ENCODE measurements at places on chromosomes 6 and 20.

- DNase-seq = no peak
Measured at GRCh38 chr6:6699741-6700367, 111.3 kb downstream of the LY86 start.

GRCh38 chr6:130027948-130028347 is 9.6 kb downstream of the L3MBTL3 start:
- DNase-seq = no peak

GRCh38 chr20:21436205-21436604 is 38.9 kb upstream of the NKX2-4 start:
- DNase-seq = no peak

DNA sequence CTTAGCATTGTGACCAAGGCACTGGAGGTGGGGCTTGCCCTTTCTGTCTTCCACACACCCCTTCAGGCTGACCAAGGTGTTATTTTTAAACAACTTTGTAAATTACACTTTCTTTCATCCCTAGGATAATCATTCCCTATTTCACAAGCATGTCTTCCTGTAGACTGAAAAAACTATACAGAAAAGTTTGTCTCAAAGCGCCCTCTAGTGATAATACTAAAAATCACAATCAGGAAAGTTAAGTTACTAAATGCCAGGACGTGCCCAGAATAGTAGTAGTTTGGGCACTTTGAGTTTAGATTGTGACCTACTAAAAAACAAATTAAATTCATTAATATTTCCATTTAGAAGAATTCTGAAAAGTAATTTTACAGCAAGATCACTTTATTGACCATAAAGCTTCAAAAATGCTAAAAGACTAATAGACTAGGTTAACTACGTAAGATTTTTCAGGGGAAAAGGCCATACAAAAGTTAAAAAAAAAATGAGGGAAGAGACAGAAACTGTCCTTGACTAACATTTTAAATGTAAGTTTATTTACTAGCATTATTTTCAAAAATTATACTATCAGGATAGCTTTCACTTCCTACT is 123.3 kb upstream of the DUSP22 start:
- DNase-seq = no peak

GRCh38 chr20:50193836-50194421 is 3.3 kb downstream of the CEBPB start:
- DNase-seq = no peak

- DNase-seq = no peak
Measured at GRCh38 chr6:11236076-11236750, 3.7 kb upstream of the NEDD9 start.

- no peak for DNase-seq
Measured at GRCh38 chr6:43823879-43824702, 54.1 kb downstream of the VEGFA start.

DNA sequence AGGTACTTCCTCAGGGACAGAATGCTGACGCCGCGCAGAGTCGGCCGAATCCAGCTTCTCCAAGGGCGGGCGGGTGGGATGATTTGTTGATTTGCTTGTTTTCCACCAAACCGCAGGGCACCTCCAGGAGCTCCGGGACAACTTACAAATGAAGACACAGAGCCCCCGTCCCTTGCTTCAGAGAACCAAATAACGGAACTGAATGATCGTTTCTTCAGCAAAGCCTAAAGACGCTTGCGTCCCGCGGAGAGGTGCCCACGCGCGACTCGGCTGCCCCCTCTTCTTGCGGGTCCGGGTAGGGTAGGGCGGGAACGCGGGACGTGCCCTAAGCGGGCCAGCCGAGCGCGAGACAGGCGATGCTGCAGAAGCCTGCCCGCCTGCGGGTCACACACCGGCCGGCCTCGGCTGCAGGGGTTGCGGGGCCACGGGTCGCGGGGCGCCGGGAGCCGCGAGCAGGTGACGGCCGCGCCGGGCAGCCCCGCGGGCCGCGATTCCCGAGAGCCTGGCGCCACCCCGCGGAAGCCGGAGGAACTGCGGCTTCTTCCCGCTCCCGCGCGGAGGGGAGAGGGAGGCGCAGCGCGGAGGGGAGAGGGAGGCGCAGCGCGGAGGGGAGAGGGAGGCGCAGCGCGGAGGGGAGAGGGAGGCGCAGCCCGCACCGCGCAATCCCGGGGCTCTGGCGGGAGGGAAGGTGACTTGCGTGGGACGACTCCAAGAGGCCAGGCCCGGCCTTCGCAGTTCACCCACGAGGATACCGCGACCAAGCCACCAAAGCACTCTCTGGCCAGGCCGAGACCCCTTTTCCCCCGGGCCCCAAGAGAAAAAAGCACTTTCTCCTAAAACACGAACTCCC is 7.7 kb upstream of the FOXF2 start:
- peak; percentile 57 for DNase-seq

- DNase-seq = no peak
Measured at GRCh38 chr6:33019372-33019771, 10.0 kb upstream of the HLA-DOA start.

- DNase-seq = no peak
Measured at GRCh38 chr6:44787254-44787834, 399.8 kb downstream of the CDC5L start.

- no peak for DNase-seq
Measured at GRCh38 chr6:116994447-116994846, 117.4 kb downstream of the RFX6 start.

DNA sequence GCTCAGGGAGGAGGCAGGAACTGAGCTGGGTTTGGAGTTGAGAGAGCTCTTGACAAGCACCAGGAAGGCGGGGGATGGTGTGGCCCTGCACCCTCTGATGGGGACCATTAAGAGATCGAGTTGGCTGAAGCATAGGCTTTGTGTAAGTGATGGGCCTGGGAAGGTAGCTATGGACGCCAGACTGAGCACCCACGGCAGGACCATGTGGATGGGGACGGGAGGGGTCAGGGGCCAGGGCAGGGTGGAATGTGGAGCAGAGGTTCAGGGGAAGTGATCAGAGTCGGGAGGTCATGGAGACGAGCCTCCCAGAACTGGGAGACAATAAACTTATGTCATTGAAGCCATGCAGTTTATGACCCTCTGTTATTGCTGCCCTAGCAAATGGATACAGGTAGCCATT is 81.7 kb downstream of the PLG start:
- no peak for DNase-seq

DNA sequence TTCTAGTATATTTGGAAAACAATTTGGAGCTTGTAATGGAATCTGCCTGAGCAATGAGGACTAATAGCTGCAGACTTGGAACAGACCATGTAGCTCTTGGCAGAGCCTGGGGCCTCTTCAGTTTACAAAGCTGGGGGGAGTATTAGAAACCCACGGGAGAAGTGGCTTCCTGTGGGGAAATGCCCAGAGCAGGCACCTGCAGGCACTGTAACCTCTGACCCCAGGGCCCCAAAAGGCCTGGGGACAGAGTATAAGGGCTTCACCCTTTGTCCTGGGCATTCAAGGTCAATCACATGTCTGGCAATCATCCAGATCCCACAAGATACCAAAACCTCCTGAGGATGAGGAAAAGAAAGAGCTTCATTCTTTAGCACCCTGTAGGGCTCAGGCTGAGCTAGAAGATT is 19.4 kb downstream of the PKIG start:
- no peak for DNase-seq

DNA sequence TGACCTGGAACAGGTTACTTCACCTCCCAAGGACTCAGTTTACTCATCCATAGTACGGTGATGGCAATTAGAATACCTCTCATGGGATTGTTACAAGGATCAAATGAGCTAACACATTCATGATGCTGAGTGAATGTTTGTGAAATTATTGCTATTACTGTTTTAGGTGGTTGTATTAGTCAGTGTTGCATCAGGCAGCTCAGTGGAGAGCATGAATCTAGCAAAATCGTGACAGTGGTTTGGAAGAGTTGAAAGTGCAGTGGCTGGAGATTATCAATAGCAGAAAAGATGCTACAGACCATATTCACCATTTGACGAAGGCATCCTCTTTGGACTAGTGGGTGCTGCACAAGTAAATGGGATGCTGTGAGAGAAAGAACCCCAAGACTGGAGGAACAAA is 50.4 kb upstream of the CTNNBL1 start:
- DNase-seq = no peak

GRCh38 chr6:37934276-37934675 is 114.7 kb downstream of the ZFAND3 start:
- DNase-seq = no peak

DNA sequence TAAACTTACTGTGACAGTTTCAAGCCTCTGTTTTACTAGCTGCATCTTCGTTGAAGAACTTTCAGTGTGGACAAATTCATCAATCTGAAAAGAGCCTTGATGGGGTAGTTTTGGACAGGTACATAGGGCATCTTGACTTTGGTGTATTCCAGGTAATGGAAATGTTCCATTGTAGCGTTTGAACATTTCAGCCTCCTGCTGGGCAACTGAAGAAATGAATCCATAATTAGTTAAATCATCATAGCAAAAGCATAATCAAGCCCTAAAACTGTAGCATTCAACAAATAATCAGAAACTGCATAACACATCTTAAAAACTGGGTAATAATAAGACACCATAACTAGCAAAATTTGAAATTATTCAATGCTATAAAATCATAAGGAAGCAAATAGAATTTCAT is 86.2 kb downstream of the AHI1 start:
- no peak for DNase-seq

DNA sequence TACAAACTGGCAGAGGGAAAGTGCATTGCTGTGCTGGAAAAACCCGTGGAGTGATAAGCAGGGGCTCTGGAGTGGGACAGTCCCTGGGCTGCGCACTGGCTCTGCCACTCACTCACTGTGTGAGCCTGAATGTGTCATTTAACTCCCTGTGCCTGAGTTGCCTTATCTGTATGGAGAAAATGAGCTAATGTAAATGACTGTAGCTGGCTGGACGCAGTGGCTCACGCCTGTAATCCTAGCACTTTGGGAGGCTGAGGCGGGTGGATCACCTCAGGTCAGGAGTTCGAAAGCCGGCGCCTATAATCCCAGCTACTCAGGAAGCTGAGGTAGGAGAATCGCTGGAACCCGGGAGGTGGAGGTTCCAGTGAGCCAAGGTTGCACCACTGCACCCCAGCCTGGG is 18.4 kb upstream of the RPN2 start:
- no peak for DNase-seq

- DNase-seq = no peak
Measured at GRCh38 chr20:44597516-44597915, 15.1 kb downstream of the PKIG start.

DNA sequence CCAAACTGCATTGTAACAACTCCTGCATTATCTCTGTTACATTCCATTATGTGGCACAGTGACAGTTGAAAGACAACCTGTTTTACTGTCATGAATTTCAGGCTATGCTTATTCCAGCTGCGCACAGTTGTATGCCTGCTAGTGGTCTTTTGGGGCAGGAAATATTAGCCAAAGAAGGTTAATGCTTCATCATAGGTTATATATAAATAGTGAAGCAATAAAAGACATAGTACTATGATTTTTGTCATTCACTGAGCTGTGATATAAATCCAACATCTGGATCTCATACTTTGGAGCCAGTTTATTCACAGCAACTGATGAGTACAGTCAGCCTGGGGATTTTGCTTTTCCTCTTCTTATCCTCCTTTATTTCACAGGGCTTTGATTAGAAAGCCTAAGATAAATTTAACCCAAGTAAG is 55.6 kb downstream of the FILIP1 start:
- DNase-seq = no peak

GRCh38 chr20:35619196-35620095 is 3.8 kb downstream of the SPAG4 start:
- peak; percentile 44 for DNase-seq

DNA sequence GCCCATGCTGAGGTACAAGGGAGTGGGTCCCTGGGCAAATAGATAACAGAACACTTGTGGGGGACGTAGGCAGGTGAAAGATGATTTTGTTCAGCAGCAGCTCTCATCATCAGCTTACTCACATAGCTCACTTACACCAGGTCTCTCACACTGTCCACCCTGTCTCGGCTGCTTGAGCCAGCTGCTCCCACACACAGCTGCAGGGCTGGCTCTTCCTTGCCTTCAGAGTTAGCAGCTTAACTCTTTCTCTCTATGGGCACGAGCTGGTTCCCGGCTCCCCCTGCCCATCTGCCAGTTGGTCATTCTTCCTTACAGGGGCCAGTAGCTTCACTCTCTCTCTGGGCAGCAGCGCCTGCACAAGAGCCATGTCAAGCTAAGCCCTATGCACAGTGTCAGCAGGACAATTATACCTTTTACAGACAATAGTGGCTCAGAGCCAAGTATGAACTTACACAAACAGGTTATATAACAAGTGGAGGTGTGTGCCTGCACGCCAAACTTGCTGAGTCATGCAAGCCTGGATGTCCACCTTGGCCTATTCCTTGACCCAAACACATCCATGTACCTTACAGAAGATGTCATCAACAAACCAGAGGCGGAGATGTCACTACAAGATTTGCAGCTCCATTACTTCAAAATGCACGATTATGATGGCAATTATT is 18.7 kb downstream of the ZNF391 start:
- DNase-seq = no peak

GRCh38 chr6:40247516-40248115 is 313.4 kb upstream of the MOCS1 start:
- no peak for DNase-seq

- no peak for DNase-seq
Measured at GRCh38 chr6:119760046-119760445, 410.5 kb upstream of the MAN1A1 start.

DNA sequence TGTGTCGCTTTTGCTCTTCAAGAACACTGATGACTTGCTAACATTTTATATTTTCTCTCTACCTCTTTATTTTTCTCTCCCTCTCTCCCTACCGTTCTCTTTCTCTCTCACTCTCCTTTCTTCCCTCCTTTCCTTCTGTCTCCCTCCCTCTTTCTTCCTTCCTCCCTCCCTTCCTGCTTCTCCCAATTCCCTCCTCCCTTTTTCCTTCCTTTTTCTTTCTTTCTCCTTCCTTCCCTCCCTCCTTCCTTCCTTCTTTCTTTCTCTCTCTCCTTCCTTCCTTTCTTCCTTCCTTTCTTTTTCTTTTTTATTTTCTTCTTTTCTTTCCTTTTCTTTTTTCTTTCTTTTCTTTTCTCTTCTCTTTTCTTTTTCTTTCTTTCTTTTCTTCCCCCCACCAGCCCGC is 1066.1 kb downstream of the KIF16B start:
- no peak for DNase-seq

DNA sequence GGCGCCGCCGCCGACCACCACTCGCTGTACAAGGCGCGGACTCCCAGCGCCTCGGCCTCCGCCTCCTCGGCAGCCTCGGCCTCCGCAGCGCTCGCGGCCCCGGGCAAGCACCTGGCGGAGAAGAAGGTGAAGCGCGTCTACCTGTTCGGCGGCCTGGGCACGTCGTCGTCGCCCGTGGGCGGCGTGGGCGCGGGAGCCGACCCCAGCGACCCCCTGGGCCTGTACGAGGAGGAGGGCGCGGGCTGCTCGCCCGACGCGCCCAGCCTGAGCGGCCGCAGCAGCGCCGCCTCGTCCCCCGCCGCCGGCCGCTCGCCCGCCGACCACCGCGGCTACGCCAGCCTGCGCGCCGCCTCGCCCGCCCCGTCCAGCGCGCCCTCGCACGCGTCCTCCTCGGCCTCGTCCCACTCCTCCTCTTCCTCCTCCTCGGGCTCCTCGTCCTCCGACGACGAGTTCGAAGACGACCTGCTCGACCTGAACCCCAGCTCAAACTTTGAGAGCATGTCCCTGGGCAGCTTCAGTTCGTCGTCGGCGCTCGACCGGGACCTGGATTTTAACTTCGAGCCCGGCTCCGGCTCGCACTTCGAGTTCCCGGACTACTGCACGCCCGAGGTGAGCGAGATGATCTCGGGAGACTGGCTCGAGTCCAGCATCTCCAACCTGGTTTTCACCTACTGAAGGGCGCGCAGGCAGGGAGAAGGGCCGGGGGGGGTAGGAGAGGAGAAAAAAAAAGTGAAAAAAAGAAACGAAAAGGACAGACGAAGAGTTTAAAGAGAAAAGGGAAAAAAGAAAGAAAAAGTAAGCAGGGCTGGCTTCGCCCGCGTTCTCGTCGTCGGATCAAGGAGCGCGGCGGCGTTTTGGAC is 2.0 kb downstream of the SOX4 start:
- DNase-seq = no peak

Data from stimulated activated CD8-positive, alpha-beta memory T cell treated with anti-CD3 and anti-CD28 coated beads, Interleukin-15, amount 100 ng/mL, for 24 hours (primary cell).